ENCODE measurements at places on chromosomes 2 and 18.

GRCh38 chr2:127358044-127358443 is 29.7 kb downstream of the MAP3K2 start:
- no peak for DNase-seq

GRCh38 chr2:180554330-180554729 is 426.1 kb upstream of the UBE2E3 start:
- DNase-seq = no peak

DNA sequence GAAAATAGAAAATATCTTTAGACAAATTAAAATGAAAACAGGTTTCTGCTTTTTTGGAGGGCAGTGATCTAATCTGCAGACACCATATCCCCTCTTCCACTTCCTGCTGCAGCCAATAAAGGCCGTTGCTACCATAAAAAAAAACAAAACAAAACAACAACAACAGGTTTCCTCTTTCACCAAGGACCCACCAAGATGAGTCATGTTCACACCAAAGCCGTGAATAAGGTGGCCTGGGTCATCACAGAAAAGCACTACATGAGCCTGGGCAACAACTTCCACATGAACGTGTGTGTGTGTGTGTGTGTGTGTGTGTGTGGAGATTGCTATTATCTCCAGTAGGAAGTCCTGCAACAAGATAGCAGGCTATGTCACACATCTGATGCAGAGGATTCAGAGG is 24.8 kb upstream of the TFCP2L1 start:
- peak; percentile 42 for DNase-seq

GRCh38 chr2:236941551-236941950 is 144.1 kb upstream of the COPS8 start:
- DNase-seq = no peak

DNA sequence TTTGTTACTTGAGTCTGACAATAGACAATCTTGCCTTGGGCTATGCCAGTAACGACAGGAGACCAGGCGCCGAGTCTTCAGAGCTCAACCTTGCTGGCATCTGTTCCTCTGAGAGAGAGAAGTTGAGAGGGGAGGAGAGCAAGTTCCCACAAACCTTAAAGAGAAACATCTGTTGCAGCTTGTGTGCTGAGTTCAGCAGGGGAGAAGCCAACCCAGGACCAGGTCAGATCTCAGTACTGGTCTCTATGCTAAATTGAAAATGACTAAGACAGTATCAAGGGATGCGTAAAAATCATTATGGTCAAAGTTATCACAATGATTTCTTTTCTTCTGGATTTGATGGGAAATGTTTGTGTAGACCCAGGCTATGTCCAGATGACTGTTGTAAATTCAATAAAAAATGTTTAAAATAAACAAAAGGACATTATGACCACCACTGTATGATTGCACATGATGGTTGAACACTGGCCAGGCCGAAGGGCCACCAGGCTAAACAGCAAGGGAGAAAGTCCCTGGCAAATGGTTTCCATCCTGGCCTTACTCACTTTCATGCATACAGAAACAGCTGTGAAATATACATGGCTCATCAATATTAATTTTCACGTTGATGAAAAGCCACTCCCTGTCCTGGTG is 100.3 kb upstream of the PMAIP1 start:
- no peak for DNase-seq

DNA sequence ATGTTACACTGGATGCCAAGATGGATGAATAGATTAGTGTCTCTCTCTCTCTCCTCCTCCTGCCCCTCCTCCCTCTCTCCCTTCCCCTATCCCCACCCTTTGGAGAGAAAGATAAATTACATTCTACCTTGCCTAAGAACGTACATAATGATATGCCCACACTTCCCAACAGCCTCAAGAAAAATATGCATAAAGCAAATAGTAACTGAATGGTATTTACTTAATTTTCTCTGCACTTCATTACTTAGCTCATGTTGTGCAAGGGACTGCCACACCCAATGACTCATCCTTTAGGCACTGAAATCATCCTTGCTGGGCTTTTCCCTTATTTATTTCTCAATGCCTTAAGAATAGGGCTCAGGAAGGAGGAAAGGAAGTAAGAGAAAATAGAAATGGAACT is 137.3 kb upstream of the PID1 start:
- peak; percentile 58 for DNase-seq

- no peak for DNase-seq
These were observed 50.1 kb upstream of the CRACDL start for GRCh38 chr2:98985905-98986666.

GRCh38 chr2:179106342-179106675 is 56.4 kb upstream of the CCDC141 start:
- no peak for DNase-seq

- no peak for DNase-seq
These were observed 357.4 kb downstream of the AKAIN1 start for GRCh38 chr18:4839639-4840038.

DNA sequence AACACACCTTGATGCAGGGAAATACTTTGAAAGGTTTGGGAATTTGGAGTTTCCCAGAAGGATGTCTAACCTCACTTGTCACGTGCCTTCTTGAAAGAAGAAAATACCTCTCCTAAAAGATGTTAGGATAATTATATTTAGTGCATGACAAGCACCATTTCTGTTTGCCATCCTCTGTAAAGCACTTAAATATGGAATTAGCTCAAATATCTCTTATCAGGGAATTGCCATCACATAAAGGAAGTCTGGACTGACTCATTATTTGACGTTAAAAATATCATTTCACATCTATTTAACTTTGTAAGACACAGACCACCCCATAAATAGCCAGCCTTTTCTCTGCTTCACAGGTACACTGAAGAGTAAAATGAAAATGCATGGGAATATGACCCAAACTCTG is 140.1 kb downstream of the STK39 start:
- DNase-seq = no peak

DNA sequence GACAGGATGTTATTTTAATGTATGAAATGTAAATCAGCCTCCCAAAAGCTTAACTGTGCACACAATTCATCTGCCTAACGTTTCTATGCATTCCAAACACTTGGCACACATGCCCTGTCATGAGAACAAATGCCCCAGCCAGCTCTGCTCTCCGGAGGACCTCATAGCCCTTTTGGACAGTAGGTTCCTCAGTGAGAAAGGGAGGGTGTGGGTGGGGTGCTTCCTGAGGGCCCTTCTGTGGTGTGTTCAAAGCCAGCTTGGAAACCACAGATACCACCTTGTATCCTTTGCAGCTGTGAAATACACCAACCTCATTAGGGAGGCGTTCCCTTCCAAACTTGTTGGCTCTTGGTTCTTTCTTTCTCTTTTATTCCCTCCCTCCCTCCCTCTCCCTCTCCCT is 102.2 kb upstream of the ASB18 start:
- peak; percentile 60 for DNase-seq

GRCh38 chr2:42999391-42999841 is 207.0 kb upstream of the HAAO start:
- no peak for DNase-seq

- DNase-seq = no peak
These were observed 95.6 kb upstream of the ASAP2 start for GRCh38 chr2:9110893-9111569.

GRCh38 chr2:100801402-100801801 is 18.5 kb upstream of the NPAS2 start:
- DNase-seq = no peak

- DNase-seq = no peak
These were observed 183.8 kb upstream of the CTAGE1 start for GRCh38 chr18:22601481-22601880.

- DNase-seq = peak; percentile 61
These were observed 376.1 kb downstream of the IRS1 start for GRCh38 chr2:226423498-226423960.

DNA sequence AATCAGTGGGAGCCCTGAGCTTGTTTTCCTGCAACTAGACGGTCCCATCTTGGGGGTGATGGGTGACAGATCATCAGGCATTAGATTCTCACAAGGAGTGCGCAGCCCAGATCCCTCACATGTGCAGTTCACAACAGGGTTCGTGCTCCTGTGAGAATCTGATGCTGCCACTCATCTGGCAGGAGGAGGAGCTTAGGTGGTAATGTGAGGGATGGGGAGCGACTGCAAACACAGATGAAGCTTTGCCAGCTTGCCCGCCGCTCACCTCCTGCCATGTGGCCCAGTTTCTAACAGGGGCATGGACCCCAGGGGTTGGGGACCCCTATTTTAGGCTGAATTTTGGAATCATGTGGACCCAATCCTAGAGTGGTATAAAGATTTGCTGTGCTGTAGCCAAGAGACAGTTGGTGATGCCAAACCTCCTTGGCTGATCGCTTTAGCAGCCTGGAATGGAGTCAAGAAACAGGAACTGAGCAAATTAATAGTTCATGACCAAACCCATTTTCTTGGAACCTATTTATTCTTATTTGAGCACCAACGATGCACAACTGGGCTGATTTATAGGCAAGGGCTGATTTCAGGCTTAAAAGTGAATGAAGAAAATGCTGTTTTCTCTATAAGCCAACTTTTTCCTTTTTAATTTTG is 25.7 kb downstream of the LPIN1 start:
- no peak for DNase-seq

GRCh38 chr2:167750675-167751074 is 496.7 kb downstream of the STK39 start:
- DNase-seq = no peak

- DNase-seq = no peak
These were observed 613.4 kb downstream of the DCC start for GRCh38 chr18:52953387-52953786.

- no peak for DNase-seq
These were observed 96.7 kb upstream of the CNTNAP5 start for GRCh38 chr2:123928358-123928757.

Measured in CD4-positive, alpha-beta T cell treated with Interferon alpha-2 for 1 hour (primary cell).